ENCODE measurements at places on chromosomes 7 and 10.

GRCh38 chr10:113158183-113158582 lies 208.1 kb downstream of the TCF7L2 start:
- no peaks in the 10 kb centered on the region for H3K4me1 ChIP-seq
- H3K4me3 ChIP-seq = no peak overlapping the region
- H3K27ac ChIP-seq = no peak overlapping the region
- no peak for DNase-seq
- no peaks in the 10 kb centered on the region for H3K27me3 ChIP-seq

- no peaks in the 10 kb centered on the region for H3K36me3 ChIP-seq
- DNase-seq = no peak
- no peaks in the 10 kb centered on the region for H3K27me3 ChIP-seq
- H3K4me3 ChIP-seq = no peak overlapping the region
- H3K27ac ChIP-seq = no peak overlapping the region
Measured at GRCh38 chr7:47946581-47947354, 1.5 kb downstream of the PKD1L1 start.

DNA sequence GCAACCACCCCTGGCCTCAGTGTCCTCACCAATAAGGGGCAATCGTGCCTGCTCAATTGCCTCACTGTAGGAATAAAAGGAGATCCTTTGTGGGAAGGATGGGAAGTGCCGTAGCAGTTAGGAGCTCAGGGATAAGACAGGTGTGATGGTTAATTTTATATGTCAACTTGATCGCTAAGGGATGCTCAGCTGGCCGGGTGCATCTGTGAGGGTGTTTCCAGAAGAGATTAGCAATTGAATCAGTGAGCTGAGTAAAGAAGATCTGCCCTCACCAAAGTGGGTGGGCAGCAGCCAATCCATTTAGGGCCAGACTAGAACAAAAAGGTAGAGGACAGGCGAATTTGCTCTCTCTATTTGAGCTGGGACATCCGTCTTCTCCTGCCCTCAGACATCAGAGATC lies 46.3 kb downstream of the BUB3 start:
- no peaks in the 10 kb centered on the region for H3K27me3 ChIP-seq
- H3K36me3 ChIP-seq = no peaks in the 10 kb centered on the region
- no peak for DNase-seq
- H3K27ac ChIP-seq = no peak overlapping the region

GRCh38 chr10:90857635-90858460 lies at the start of gene HTR7:
HTR7 (minus strand) TSS chr10:90858039; CDS start chr10:90857671, 368 bp downstream.
- H3K4me1 ChIP-seq = peaks cover 16% of the 10 kb centered on the region
- H3K27ac ChIP-seq = peak within 1 kb of the TSS; percentile 76
- peak within 1 kb of the TSS; percentile 58 for H3K4me3 ChIP-seq
- peak; percentile 56 for DNase-seq
- H3K27me3 ChIP-seq = no peaks in the 10 kb centered on the region

GRCh38 chr10:44325596-44326307 lies 59.1 kb downstream of the CXCL12 start:
- no peaks in the 10 kb centered on the region for H3K36me3 ChIP-seq
- no peaks in the 10 kb centered on the region for H3K27me3 ChIP-seq
- no peak overlapping the region for H3K4me3 ChIP-seq
- no peak for DNase-seq

- H3K27me3 ChIP-seq = peaks cover 24% of the 10 kb centered on the region
- DNase-seq = no peak
- no peak overlapping the region for H3K27ac ChIP-seq
Measured at GRCh38 chr10:7311218-7311849, 99.5 kb downstream of the SFMBT2 start.

DNA sequence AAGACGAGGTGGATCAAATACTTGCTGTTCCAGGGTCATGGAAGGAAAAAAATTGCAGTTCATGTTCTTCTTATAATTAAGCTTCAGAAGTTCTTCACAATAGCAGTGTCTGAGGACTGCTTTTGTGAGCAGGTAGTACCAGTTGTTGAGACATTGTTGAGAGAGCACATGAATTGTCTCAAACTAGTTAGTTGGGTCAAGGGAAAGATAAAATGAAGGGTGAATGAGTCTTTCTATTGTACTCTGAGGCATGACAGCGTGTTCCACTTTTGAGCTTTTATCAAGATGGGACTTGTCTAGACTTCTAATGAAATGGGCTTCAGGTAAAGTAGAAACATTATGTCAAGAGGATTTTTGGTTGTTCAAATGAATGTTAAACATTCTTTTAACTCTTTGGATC lies 26.0 kb downstream of the KAT6B start:
- no peak for DNase-seq
- H3K4me1 ChIP-seq = no peaks in the 10 kb centered on the region
- no peak overlapping the region for H3K4me3 ChIP-seq
- H3K27ac ChIP-seq = no peak overlapping the region

- H3K4me1 ChIP-seq = peaks cover 4% of the 10 kb centered on the region
- peak overlapping the region; percentile 35 for H3K4me3 ChIP-seq
- peak; percentile 69 for DNase-seq
- H3K27me3 ChIP-seq = no peaks in the 10 kb centered on the region
- H3K36me3 ChIP-seq = no peaks in the 10 kb centered on the region
Measured at GRCh38 chr7:105691680-105692564, 110.6 kb upstream of the EFCAB10 start.

DNA sequence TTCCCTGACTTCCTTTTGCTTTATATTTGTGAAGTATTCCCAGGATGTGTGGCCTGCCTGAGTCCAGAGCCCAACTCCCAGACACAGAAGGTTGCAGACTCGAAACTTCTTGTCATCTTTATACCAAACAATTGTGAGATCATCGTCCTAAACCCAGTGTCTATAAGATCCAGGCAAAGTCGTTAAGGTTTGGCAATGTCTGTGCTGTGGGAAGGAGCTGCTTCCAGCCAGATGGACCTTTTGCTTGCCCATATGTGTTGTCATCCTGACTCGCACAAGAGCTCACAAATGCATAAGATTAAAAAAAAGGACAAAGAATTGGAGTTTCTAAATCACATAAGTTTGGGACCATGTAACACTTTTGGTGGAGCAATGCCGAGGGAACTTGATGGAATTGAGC lies 37.0 kb downstream of the WNT2 start:
- H3K27ac ChIP-seq = no peak overlapping the region
- H3K4me3 ChIP-seq = no peak overlapping the region
- no peaks in the 10 kb centered on the region for H3K36me3 ChIP-seq
- no peaks in the 10 kb centered on the region for H3K27me3 ChIP-seq
- no peaks in the 10 kb centered on the region for H3K4me1 ChIP-seq

DNA sequence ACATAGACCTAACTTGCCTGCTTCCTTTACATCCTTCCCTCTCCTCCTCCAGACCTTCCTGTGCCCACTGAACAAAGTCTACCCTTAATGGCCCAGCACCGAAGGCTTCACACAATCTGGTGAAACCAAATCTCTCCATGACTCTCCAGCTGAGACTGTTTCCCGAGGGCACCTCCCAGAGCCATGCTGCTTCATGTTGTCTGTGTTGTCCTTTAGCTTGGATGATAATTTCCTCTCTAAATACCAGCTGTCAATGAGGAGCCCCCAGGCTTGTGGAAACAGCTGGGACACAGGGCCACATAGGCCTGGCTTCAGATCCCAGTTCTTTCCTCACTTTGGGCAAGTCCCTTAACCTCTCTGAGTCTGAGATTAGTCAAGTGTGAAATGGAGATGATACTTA lies 54.3 kb downstream of the DLD start:
- peaks cover 55% of the 10 kb centered on the region for H3K36me3 ChIP-seq
- H3K27ac ChIP-seq = no peak overlapping the region
- no peak for DNase-seq
- no peaks in the 10 kb centered on the region for H3K27me3 ChIP-seq
- no peak overlapping the region for H3K4me3 ChIP-seq

DNA sequence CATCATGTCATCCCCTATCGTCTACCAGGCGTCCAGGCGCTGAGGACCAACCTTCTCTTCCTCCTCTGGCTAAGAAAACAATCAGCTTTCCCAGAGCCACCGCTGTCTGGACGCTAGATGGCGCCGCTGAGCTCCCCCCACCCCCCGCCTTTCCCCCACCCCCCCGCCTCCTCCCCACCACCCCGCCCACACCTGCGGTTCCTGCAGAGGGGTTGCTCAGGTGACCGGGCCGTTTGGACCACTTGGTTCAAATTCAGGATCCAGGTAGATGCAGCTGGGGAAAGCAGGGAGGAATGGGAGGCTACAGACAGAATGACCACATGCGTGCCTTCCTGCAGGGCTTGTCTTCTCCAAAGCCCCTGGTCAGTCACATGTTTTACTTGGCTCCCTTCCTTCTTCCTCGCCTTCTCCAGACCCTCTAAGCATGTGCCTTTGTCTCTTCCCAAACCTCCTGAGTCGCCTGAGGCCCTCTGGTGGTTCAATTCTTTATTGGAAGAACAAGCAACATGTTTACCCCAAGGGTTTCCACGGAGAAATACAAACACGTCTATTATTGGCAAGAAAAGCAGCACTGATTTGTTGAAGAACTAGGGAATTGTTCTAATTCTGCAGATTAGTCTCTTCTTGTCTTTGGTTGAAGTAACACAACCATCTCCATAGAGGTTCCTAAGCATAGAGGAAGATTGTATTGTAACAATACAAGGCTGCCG lies 24.7 kb downstream of the AOC1 start:
- DNase-seq = peak; percentile 67
- no peak overlapping the region for H3K4me3 ChIP-seq
- H3K27ac ChIP-seq = no peak overlapping the region
- no peaks in the 10 kb centered on the region for H3K36me3 ChIP-seq
- H3K4me1 ChIP-seq = no peaks in the 10 kb centered on the region
- peaks cover 41% of the 10 kb centered on the region for H3K27me3 ChIP-seq
